ENCODE measurements at places on chromosomes 3 and 15.

DNA sequence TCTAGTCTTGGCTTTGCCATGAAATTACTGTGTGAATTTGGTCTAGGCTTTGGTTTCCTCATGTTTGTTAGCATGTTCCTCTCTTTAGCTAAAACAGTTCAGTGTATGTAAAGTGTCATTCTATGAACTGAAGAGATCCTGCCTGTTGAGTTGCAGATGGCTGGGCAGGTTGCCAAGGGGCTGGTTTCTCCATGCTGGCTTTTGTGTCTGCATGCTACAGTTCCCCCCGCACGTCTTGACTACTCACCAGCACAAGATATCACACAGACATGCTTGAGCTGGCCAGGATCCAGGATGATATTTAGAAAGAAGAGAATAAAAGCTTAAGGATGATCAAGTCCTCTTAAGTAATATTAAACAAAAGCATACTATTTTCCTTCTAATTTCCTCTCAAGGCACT lies 90.2 kb downstream of the CERS3 start:
- DNase-seq = peak; percentile 47

GRCh38 chr3:119657887-119658702 lies 2.3 kb downstream of the POPDC2 start:
- DNase-seq = no peak

GRCh38 chr3:184491011-184491576 lies 70.5 kb upstream of the EPHB3 start:
- DNase-seq = peak; percentile 17

DNA sequence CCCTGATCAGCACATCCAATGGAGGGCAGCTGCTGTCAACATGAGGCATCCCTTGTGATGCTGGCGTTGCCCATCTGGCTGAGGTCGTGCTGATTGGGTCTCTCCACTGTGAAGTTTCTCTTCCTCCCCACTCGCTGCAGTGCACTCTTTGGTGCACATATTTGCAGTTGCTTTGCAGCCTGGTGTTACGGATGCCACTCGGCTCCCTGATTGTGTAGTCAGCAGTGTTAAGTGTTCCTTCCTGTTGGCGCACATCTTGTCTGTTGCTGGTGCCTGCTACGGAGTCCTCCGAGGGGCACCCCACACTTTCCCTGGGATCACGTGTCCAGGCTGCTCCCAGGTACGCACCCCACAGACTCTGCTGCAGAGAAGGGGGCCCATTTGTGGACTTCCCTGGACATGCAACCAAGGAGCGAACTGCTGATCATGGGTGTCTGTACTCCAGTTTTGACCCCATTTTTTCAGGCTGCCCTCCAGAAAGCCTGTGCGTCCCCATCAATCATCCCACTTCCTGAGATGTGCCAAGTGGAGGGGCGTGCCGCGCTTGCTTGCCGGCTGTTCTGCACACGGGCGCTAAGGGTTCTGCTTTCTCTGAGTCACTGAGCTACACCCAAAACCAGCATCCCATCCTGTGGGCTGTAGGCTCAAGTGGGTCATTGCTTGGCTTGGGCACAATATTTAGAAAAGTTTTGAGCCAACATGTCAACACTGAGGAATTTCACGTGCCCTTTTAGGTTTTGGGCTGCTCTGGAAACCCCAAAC lies 98.6 kb downstream of the FBLN2 start:
- no peak for DNase-seq

DNA sequence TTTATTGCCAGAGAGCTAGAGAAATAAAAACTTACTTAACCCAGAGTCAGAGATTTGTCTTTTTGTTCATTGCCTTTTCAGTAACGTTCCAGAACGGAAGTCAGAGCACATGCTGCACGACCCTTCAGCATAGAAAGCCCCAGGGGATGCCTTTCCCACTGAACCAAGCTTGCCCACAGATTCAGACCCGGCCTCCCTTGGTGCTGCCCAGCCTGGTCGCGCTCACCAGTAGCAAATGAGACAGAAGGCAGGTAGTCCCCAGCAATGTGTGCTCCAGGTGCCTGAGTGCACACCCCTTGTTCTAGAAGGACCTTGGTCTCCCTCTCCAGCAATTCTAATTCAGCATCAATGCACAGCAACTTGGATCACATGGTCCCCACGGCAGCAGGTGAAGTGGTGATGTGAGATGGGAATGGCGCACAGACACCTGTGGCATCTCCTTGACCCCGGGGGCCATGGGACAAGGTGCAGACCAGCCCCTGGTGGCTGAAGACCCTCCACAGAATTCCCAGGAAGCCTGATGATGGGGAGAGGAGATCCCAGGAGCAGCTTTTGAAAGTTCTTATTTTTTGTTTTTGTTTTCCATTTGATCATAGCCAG lies 91.8 kb upstream of the IQSEC1 start:
- no peak for DNase-seq

GRCh38 chr15:65310431-65311137 lies 6.1 kb downstream of the RNU5B-1 start:
- DNase-seq = no peak

DNA sequence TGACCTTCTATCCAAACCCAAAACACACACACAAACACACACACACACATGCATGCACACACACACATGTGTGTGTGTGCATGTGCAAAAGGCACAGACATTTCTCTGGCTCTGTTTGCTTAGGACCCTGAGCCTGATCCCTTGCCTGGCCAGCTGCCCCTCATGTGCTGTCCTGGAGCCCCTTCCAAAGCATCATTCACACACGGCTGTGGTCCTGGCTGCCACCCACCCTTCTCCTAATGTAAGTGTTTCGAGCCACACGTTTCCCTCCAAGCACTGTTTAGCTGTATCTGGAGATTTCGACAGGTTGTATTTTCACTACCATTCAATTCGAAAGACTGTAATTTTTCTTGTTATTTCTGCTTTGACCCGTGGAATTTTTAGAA lies 45.8 kb upstream of the KLF13 start:
- no peak for DNase-seq

GRCh38 chr15:52284164-52284563 lies 11.4 kb downstream of the MYO5C start:
- no peak for DNase-seq

GRCh38 chr3:57221883-57222282 lies 5.6 kb upstream of the APPL1 start:
- DNase-seq = no peak

- no peak for DNase-seq
Observed at GRCh38 chr15:78148392-78149067, 632 bp upstream of the IDH3A start.

GRCh38 chr15:74635228-74635627 lies 19.6 kb downstream of the CLK3 start:
- peak; percentile 74 for DNase-seq

GRCh38 chr3:57758686-57759085 lies 2.6 kb downstream of the SLMAP start:
- DNase-seq = no peak

GRCh38 chr3:25695731-25696420 lies 31.2 kb upstream of the TOP2B start:
- DNase-seq = peak; percentile 12

- DNase-seq = no peak
Observed at GRCh38 chr3:36429986-36430485, 49.7 kb downstream of the STAC start.

DNA sequence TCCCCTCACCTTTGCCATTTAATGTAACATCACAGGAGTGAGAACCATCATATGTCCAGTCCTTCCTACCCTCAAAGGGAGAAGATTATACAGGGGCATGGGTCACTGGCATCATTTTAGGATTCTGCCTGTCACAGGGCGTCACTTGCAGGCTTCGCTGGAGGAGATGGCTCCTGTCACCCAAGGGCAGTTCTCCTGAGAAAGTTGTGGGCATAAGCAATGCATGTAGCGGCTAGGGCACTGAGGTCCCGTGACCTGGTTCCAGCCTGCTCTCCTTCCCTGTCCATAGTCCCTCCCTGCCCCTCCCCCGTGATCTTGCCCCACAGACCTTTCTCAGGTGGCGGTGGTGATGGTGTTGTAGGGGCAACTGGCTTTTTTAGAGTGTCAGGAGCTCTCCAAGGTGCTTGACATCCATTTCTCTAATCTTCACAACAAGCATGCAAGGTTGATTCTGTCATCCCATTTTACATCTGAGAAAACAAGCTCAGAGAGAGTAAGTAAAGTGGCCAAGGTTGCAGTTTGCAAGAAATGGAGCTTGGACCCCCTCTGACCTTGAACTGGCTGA lies 241.5 kb upstream of the CTDSPL start:
- DNase-seq = no peak

GRCh38 chr3:57003676-57004075 lies 56.8 kb upstream of the SPATA12 start:
- no peak for DNase-seq

DNA sequence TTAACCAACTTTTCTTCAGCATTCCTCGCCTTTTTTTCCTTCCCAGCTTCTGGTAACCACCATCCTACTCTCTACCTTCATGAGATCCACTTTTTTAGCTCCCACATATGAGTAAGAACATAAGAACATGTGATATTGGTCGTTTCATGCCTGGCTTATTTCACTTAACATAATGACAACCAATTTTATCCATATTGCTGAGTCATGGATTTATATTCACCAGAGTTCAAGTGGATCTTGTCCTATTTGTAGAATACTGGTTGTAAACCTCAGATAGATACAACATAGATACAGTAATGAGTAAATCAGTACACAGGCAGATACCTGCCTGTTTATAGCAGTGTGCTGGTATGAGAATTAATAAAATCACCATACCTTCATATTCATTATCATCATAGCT lies 412.0 kb upstream of the RBMS3 start:
- DNase-seq = no peak

- DNase-seq = no peak
Observed at GRCh38 chr15:100623301-100623700, 20.9 kb downstream of the ASB7 start.

- DNase-seq = peak; percentile 42
Observed at GRCh38 chr3:188185717-188186251, 31.8 kb downstream of the LPP start.

- DNase-seq = no peak
Observed at GRCh38 chr3:4820296-4821121, 158.7 kb upstream of the BHLHE40 start.

DNA sequence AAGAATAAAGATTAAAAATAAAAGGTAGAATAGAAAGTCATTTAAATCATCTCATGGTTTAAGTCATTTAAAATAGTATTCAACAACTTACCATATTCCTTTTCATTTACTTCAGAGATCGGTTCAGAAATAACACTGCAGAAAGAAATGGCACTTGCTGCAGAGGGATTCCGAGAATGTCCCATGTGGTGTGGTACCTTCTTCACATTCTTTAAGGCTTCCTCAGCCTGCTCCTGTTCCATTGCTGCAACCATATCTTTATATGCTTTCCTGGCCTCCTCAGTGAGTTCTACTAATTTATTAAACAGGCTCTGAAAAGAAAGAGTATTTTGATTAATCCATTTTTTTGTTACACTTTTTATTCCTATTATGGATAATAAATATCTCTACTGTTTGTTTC lies 32.6 kb upstream of the SHC4 start:
- no peak for DNase-seq

DNA sequence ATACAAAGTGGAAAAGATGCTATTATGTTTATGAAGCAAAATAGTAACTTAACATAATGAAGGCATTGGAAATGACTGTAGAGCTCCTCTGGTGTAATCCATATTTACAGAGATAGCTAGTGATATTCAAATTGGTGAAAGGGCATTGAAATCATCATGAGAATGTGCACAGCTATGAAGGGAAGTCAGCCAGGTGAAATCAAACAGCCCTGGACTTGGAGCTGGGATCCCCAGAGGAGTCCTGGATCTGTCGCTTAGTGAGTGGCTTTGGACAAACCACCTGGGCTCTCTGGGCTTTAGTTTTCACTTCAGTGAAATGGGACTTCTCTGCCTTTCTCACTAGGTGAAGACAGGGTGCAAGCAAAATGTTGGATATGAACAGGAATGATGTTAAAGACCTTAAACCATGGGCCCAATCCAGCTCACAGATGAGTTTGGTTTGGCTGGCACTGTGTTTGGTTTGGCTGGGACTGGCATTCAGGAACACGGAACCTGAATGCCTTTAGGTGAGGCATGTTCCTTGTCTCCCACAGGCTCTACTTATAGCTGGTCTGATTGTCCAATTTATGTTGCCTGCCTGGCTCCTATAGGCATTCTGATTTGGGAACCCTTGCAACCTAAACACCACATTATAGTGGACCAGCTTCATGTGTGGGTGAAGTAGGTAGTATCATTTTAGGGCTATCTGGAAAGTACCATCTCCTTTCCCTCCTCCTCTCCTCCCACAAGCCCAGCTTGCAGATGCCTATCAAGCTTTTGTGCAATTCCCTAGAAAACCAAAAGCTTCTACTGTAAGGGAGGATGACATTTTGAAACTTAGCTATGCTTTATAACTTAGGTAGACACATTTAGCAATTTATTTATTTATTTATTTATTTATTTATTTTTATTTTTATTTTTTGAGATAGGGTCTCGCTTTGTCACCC lies 110.6 kb upstream of the TNFAIP8L3 start:
- DNase-seq = peak; percentile 27

GRCh38 chr3:72597756-72598195 lies 250.5 kb downstream of the SHQ1 start:
- DNase-seq = no peak

DNA sequence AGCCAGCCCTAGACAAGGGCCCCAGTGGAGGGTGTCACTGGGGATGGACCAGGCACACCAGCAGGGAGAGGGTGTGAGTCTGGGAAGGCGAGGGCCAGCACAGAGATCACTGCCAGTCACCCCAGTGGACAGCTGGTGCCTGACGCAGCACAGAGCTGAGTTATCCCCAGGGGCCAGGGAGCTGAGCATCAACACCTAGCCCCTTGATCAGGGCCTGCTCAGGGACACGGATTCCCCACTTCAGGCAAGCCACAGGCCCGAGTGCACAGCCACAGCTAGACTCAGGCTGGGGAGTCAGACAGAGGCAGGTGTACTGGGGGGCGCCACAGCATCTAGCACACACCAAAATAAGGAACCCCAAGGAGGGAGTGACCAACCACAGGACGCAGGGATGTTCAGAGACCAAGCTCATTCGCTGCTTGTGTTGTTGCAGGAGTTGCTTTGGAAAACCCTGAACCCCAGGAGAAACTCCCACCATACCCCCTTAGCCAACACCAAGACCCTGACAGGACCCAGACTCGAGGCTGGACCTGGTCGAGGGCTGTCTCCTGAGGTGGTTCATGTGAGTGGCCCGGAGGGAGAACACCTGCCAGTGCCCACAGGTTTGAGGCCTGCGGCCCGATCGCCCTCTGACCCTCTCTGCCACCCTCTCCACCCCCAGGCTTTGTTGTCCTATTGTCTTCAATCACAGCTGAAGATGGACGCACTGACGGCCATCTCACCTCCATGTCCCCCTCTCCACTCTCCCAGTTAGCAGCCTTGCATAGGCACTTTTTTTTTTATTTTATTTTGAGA lies 146.8 kb downstream of the TPRA1 start:
- DNase-seq = peak; percentile 8
